ENCODE measurements at places on chromosomes 11 and 22.

- no peak for DNase-seq
These were observed 29.8 kb upstream of the OR8B8 start for GRCh38 chr11:124475265-124475664.

DNA sequence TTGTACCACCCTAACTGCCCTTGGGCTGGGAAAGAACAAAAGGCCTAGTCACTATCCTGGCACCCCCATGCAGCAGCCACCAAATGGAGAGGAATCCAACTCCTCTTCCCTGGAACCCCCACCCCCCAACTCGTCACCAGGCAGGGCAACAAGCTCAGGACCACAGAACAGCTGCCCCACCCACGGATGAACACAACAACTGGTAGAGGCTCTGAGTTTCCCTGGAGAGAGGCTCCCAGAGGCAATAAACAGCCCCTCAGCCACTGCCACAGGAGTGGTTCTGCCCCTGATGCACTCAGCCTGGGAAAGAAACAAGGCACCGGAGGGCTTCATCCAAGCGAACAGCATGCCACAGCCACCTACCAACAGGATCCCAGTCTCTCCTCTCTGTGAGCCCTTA is 778.4 kb upstream of the FAT3 start:
- no peak for DNase-seq

- no peak for DNase-seq
These were observed 98.5 kb downstream of the CSTPP1 start for GRCh38 chr11:47035108-47035507.

- no peak for DNase-seq
These were observed 2.7 kb downstream of the ZNF74 start for GRCh38 chr22:20396639-20397038.

GRCh38 chr11:11860103-11860979 is 18.6 kb downstream of the USP47 start:
- DNase-seq = no peak

- no peak for DNase-seq
These were observed 1.6 kb downstream of the GRAMD1B start for GRCh38 chr11:123431619-123432018.

DNA sequence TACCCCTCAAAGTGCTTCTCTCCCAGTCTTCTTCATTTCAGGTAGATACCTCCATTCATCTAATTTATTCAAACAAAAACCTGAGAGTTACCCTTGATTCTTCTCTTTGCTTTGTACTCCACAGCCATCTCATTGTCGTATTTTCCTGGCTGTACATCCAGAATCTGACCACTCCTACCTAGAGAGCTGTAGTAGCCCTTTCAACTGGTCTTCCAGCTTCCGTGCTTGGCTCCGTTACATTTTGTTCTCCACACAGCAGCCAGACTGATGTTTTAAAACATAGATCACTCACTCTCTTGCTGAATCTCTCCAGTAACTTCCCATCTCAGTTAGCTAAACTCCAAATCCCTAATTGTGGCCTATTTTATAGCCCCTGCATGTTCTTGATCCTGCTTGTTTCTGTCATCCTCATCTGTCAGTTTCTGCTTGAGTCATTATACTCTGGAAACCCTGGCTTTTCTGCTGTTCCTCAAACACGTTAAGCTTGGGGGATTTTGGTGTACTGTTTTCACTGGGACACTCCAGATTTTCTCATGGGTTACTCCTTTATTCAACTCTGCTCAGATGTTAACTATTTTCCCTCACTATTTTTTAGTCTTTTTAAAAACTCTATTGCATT is 7.4 kb downstream of the SPCS2 start:
- DNase-seq = no peak

Measured in activated naive CD4-positive, alpha-beta T cell treated with anti-CD3 and anti-CD28 coated beads, Interleukin-2, amount 50 U/mL, for 72 hours (primary cell).